ENCODE measurements at places on chromosomes 12 and 14.

DNA sequence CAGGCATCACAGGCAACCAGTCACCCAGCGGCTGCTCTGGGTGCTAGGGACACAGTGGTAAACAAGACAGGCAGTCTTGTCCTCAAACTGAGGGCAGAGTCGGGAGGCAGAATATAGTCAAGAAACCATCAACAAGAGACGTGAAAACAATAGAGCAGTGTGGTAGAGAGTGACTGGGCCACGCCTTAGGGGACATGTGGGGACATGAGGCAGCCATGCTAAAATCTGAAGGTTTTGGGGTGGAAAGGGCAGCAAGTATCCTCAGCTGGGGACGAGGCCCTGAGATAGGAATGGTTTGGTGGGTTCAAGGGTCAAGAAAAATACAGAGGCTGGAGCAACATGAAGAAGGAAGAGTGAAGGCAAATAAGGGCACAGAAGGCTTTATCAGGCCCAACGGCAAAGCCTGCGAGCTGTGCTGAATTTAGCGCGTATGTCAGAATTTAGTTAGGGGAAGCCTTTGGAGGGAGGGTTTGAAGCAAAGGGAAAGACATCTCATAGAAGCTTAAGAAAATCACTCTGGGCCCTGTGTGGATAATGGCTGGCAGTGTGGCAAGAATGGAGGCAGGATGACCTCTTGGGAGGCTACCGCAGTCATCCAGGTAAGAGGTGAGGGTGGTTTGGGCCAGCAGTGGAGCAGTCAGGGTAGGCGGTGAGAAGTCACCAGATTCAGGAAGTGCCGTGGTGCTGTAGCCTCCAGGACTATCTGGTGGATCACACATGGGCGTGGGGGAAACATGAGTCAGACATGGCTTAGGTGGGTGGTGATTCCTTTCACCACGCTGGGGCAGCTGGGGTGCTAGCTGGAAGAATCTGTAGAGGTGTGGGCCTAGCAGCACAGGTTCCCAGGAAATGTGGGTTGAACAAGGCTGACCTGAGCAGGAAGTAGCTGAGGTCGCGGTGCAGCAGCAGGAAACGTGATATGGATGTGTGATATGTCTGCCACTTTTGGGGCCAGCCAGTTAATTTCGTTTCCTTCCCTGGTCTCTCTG is 3.0 kb downstream of the EVL start:
- DNase-seq, result no peak

- DNase-seq, result no peak
These were observed 24.8 kb downstream of the PPP1R36 start for GRCh38 chr14:64574371-64575107.

DNA sequence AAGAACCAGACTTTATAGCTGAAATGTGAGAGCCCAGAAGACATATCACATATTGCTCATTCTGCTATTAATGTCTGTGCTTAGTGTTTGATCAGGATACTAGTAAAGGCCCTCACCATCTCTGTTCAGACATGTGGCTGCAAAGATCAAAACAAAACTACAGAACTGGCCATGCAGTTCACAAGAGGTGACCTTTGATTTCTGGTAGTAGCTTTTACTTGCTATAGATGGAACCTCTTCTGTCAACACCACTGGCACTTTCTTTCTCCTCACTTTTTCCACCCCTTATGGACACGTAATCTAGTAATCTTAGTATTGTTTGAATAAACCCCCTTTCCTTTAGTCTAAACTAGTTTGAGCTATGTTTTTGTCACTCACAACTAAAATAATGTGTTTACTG is 214.8 kb downstream of the EPS8 start:
- DNase-seq, result no peak

GRCh38 chr12:59929110-59929509 is 333.3 kb downstream of the SLC16A7 start:
- no peak for DNase-seq

DNA sequence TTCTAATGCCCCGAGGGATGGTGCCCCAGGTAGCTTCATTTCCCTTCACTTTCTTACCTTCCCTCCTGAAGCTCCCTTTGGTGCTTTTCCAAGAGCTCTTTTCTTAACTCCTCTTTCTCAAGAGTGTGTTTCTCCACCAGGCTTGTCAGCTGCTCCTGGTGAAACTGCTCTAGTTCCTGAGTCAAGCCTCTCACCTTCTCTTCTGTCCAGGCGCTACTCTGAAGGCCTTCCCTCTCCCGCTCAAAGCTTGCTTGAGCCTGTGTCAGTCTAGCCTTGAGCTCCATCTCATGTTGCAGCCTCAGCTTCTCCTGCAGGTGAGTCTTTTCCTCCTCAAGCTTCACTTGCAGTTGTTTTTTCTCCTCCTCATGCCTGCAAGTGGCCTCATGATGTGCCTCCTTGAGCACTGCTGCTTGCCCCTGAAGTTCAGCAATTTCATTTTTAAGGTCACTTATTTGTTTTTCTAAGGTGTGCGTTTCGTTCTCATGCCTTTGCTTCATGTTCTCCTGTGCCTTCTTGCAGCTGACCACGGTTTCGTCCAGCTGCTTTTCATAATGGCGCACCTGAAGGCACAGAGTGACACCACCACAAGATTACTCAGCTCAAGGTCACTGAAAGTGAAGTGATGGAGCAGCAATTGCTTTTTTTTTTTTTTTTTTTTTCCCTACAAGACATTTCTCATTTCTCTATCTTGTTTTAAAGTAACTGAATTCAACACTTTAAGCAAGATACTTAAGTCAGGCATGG is 71.0 kb downstream of the NIN start:
- DNase-seq, result no peak

DNA sequence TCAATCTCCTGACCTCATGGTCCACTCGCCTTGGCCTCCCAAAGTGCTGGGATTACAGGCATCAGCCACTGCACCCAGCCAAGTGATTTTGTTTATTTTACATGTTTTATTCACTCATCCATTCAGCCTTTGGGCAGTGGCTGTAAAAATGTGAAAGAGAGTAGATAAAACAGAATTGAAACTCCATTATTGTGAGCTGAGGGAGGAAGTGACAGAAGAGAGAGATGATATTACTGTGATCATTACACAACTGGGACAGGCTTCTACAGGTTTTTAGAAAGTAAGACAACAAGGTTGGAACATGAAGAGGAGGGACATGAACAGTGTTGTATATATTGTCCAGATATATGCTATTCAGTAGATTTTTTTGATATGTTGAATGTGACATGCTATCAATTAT is 25.0 kb downstream of the CREBL2 start:
- no peak for DNase-seq

GRCh38 chr12:51480978-51481377 is 56.3 kb downstream of the SLC4A8 start:
- no peak for DNase-seq

DNA sequence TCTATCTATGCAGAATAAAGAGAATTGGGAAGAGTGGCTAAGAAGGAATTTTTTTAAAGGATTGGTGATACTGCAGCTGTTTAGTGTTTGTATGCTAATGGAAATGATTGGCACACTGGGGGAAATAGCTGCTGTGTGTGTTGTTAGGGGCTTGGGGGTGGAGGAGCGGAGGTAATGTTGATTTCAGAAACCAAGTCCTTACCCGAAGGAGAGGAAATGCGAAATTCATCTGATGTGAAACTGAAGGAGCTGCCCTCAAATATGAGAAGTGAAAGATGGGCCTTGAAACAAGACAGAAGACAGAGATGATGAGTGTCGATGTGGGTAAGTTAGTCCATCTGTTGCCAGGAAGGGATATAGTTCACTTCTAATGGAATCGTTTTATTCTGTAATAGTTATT is 21.2 kb upstream of the RNASE12 start:
- no peak for DNase-seq

DNA sequence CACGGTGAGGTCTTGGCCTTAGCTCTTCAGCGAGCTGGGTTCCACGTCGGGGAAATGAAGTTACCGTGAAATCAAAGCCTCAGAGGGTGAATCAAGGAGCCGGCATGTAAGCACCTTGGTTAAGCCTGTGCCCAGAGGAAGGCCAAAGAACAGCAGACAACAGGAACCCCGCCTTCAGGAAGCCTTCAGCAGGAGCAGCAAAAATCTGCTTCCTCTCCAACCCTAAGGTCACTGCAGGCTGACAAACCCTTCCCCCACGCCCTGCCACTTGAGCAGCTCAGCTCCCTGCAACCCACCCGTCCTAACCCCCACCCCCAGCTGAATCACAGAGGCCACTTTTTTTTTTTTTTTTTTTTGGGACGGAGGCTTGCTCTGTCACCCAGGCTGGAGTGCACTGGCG is 72.9 kb upstream of the LTA4H start:
- DNase-seq, result no peak

DNA sequence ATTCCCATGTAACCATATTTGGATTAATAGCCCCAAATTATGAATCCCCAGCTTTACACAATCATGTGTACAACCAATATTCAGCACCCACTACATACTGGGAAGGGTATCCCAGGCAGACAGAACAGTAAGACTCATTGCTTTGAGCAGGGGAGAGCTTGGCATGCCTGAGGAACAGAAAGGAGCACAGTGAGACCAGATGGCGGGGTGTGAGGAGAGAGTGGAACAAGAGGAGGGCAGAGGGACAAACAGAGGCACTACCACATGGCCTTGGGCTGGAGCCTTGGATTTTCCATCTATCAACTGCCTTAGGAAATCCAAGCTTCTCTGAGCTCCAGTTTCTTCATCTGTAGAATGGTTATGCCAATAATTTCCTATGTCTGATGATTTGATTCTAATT is 3.8 kb downstream of the DGKA start:
- DNase-seq, result no peak

GRCh38 chr12:93205361-93205760 is 172.4 kb upstream of the NUDT4 start:
- no peak for DNase-seq

- DNase-seq, result no peak
These were observed 11.1 kb downstream of the ACTR6 start for GRCh38 chr12:100211698-100212097.

DNA sequence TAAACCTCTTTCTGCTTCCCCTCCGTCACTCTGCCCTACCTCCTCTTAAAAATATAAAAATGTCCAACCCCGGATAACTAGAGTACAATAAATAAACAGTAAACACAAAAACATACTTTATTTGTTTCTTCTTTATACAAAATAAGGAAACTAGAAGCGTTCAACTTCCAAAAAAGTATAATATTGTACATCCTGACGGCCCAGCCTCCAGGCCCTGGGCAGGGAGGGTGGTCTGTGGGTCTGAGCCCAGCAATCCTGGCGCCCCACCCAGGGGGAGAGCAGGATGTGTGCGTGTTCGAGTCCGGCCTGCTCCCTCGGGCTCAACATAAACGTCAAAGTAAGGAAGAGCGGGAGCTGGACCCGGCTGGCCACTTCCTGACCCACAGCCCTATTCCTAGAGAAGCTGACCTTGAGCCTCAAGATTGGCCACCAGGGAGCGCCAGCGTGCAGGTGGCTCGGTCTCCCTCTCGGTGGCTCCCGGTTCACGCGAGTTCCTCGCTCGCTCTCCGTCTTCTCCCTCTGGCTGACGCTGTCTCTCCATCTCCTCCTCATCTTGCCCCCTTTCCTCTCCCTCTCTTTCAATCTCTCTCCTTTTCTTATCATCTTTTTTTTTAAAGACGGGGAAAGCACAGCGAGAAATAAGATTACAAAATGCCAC is 9.4 kb downstream of the LHX5 start:
- peak; percentile 69 for DNase-seq

DNA sequence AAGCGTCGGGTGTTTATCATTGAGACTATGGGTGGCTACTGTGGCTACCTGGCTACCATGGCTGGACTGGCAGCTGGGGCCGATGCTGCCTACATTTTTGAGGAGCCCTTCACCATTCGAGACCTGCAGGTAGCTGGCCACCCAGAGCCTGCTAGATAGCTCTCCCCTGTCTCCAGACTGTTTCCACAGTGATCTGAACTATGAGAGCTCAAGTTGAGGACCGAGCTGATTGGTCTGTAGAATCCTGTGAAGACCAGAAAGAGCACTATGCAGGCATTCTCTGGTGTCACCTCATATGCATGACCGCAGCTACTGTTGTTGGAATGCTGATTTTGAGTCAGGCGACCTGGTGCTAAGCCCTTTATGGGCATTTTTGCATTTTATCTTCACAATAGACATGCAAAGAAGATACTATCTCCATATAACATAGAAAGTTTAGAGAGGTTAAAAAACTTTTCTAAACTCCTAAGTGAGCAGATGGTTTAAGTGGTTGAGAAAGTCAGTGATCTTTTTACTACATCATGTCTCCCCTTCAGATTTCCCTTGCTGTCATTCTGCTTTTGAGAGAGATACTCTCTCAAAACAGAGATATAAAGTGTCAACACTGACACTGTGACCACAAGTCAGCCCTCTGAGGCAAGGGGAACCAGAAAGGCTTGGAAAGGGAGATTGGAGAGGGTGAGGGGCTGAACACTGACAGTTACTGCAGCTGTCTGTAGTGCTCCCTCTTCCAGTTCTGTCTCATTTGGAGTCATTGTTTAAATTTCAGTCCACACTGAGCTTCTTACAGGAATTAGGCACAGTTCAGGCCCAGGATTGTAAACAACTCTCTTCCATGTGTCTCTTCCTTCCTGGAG is 14.3 kb downstream of the ASB8 start:
- DNase-seq, result no peak

DNA sequence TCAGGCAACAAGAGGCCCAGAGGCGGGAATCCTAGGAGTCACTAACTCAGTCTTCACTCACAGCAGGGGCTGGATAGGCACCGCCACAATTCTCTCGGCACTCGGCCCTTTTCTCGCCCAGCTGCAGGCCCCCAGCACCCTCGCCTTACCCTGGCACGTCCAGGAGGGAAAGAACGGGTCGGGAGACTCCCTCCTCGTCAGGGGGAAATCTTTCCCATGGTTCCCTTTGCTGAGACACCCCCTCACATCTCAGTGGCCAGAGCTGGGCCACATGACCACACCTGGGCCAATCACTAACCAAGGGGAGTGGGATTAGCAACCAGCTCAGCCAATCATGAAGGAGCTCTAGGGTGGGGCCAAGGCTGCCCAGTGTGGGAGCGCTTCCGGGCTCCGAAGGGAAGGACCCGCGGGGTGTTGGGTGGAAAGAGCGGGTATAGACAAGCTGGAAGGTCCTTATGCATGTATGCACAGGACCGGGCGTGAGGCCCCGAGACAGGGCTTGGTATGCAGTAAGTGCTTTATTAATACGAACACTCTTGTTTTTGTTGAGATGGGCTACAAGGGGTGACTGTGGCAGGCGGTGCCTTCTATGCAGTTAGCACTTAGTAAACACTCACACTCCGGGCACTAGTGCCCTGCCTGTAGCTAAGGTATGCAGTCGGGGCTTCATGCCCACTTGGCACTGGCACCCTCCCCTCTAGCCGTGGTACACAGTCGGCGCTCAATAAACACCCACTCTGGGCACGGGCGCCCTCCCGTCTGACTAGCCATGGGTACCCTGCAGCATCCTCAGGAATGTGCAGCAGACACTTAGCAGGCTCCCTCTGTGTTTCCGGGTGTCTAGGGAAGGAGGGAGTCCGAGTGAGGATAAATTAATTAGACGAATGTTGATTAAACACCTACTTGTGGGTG is 40.3 kb downstream of the ADGRD1 start:
- no peak for DNase-seq

- no peak for DNase-seq
These were observed 15.9 kb downstream of the PACS2 start for GRCh38 chr14:105330491-105330895.

- no peak for DNase-seq
These were observed 25.2 kb upstream of the PPP1R13B start for GRCh38 chr14:103872481-103873113.

- DNase-seq, result no peak
These were observed 16.2 kb downstream of the NOXRED1 start for GRCh38 chr14:77407158-77407557.

GRCh38 chr12:93146263-93146939 is 217.3 kb upstream of the EEA1 start:
- DNase-seq, result peak; percentile 8

GRCh38 chr12:80272387-80272915 is 171.6 kb upstream of the PTPRQ start:
- DNase-seq, result no peak

Measured in NCI-H1092 treated with DMSO at 0.1 percent for 48 hours (cell line).